ENCODE measurements at places on chromosomes 13 and 19. TPM values are rescaled to one million over a fixed set of nuclear protein-coding genes. Genes with fewer than 3 reads are reported as not detected.
A peak's percentile ranks its signal among the peaks of the same experiment; 100 is the strongest.

CGB2 gene
- 0.26 TPM for total RNA-seq

RXFP2 gene
- total RNA-seq = not detected

FGF22 gene
- not detected for total RNA-seq

- DNase-seq = no peak
These were observed at the start of gene ACP5 for GRCh38 chr19:11577451-11578257. Gene ACP5 (minus strand): TSS chr19:11577645. CDS start chr19:11577317, 328 bp downstream.

DNA sequence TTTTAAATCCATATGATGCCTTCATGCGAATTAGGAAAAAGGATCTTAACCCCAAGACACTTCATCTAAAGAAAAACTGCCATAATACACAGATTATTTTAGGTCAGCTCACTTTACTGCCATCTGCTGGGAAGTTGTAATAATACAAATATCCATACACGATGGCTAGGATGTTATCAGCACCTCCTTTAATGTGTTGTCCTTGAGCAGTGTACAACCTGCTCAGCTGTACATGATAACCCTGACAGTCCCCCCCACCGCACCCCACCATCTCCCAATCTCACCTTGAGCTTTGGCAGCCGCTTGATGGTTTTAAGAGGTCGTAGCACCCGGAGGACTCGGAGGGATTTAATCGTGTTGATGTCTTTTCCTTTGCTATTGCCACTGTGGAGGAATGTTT lies 112.2 kb downstream of the IER2 start:
- peak; percentile 41 for DNase-seq

- no peak for DNase-seq
These were observed 28.0 kb upstream of the SLC15A1 start for GRCh38 chr13:98780451-98780850.

- DNase-seq = no peak
These were observed 5.3 kb downstream of the FGF21 start for GRCh38 chr19:48760504-48761205.

BIVM gene
- 19.7 TPM for total RNA-seq

LHB gene
- not detected for total RNA-seq

DNA sequence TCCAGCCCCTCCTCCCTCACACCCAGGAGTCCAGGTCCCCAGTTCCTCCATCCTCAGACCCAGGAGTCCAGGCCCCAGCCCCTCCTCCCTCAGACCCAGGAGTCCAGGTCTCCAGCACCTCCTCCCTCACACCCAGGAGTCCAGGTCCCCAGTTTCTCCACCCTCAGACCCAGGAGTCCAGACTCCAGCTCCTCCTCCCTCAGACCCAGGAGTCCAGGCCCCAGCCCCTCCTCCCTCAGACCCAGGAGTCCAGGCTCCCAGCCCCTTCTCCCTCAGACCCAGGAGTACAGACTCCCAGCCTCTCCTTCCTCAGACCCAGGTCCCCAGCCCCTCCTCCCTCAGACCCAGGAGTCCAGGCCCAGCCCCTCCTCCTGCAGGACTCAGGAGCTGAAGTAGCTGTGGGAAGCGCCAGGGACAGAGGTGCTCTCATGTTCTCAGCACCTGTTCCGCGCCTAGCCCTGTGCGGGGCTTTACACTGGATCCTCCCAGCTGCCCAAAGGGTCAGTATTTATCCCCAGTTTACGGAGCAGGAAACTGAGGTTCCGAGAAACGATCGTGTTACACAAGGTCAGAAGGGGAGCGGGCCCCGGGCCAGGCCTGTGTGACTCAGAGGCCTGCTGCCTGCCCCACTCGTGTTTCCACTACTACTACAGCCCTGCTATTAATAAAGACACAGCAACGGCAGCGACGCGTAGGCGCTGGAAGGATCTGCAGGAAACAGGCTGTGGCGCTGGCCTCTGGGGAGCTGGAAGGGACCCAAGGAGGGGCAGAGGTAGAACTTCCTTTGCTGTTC lies 1.7 kb upstream of the SBK3 start:
- DNase-seq = peak; percentile 25

NLRP9 gene
- total RNA-seq = not detected

DNA sequence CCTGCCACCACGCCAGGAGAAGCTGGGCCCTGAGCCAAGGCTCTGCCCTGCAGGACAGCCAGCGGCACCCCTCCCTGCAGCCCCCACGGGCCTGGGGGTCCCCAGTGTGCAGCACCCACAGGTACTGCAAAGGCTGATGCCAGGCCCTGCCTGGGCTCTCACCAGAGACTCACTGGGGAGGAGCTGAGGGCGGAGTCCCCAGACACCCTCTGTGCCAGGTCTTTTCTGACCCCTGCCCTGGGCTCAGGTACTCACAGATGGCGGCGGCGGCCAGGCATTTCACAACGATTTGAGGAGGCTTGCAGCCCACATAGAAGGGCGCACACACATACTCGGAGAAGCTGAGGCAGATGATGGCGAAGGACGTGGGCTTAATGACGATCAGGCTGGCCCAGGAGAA lies 5.7 kb downstream of the SLC7A9 start:
- no peak for DNase-seq

DNA sequence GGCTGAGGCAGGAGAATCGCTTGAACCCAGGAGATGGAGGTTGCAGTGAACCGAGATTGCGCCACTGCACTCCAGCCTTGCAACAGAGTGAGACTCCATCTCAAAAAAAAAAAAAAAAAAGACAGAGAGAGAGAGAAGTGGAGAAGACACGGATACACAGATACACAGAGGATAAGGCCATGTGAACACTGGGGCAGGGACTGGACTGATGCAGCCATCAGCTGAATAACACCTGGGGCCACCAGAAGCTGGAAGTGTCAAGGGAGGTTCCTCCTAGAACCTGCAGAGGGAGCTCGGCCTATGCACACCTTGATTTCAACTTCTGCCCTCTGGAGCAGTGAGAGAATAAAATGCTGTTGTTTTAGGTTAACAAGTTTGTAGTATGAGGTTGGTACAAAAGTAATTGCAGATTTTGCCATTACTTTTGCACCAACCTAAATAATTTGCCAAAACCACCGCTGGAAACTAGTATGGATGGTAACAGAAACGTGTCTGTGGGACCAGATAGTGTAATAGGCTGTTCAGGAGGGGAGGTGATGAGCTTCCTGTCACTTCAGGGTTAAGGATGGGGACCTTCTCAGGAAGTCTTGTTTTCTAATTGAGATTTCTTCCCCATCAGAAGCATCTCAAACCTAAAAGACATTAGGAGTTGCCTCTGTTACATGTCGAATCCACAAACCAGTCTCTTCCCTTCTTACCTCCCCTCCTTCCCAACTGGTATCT lies 36.4 kb upstream of the IGSF23 start:
- DNase-seq = no peak

DNA sequence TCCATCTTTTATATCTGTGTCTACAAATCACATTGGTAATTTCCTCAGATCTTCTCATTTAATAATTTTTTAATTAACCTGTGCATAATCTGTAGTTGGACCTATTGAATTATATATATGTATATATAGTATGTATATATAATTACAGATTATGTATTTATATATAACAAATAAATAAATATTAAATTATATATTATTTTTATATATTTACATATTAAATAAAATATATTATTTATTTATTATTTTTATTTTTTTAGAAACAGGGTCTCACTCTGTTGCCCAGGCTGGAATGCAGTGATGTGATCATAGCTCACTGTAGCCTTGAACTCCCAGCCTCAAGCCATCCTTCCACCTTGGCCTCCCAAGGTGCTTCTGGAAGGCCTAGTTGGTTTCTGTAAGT lies 197.9 kb downstream of the FGF9 start:
- DNase-seq = no peak

DNA sequence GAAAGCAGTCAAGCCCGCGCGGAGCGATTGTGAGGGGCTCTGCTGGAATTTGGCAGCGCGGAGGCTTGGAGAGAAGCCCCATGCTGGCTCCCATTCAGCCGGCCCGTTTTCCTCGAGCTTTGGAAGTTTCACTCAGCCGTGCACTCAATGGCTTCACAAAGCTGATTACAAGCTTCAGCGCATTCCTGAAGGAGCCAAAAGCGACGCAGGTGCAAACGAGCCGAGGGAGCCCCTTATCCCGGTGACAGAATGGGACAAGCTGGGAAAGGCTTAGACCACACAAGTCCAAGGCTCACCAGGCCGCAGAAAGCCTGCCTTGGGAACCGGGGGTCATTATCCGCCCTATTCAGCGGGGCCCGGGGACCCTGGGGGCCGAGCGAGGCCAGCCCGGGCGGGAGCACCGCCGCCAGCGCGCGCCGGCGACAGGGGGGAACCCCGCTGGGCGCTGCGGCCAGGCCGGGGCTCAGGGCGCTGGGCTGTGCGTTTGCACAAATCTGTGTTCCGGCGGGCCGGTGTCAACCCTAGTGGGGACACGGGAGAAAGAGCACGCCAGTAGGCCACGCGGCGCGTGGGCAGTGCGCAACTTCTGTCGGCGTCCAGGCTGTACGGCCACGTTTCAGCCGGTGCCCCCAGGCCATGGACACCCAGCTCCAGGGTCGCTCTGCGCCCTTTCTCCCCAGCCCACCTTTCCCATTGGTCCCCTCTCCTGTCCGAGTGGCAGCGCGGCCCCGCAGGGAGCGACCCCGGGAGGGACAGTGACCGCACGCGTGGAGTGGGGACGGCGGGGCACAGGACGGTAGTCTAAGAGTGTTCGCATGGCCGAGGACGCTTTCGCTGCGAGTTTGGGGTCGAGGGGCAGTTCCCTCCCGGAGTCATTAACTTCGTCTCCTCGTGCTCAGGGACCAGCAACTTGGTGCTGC lies 37.3 kb downstream of the SOX1 start:
- DNase-seq = no peak

DNA sequence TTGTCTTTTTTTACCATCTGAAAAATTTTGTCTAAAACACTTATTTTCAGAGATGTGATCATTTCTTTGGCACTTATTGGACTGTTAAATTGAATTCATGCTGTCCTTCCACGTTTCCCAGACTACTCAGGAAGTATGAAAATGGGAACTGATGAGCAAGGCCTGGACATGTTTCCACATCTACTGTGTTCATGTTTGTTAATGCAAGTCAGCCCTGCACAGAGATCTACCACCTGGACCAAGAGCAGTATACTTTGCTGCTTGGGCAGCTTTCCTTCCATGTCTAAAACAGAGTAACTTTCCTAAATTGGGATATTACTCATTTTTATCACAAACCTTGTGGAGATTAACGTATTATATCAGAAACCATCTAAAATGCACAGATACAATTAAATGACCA lies 687.4 kb downstream of the DIAPH3 start:
- DNase-seq = no peak

DNA sequence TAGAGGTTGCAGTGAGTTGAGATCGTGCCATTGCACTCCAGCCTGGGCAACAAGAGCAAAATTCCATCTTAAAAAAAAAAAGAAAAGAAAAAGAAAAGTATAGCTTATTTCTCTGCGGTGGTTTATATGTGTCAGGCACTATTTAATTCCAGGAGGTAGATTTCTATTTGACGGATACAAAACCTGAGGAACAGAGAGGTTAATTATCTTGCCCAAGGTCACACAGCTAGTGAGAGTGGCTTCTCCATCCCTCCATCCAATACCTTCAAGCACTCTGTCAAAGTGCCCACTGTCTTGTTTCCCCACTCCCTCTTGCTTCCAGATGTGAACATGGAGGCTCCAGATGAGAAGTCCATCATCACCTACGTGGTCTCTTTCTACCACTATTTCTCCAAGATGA lies 34.8 kb downstream of the SPTBN4 start:
- DNase-seq = no peak

IGLON5 gene
- not detected for total RNA-seq

DNA sequence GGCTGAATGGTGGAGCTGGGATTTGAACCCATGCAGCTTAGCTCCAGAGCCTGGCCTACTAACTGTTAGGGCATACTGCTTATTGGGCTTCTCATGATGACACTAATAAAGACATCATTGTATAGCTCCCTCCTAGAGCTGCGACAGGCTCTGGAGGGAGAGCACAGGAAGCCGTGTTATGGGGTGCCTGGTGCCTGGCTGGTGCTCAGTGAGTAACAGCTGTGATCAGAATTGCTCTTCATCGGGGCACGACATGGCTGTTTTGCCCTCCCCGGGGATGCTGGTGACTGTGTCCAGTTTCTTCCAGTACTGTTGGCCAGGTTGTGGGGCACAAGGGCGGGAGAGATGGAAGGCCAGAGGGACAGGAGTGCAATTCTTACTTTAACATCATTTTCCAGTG lies 5.1 kb downstream of the LYPD5 start:
- DNase-seq = no peak

ZNF471 gene
- 1.6 TPM for total RNA-seq

DNA sequence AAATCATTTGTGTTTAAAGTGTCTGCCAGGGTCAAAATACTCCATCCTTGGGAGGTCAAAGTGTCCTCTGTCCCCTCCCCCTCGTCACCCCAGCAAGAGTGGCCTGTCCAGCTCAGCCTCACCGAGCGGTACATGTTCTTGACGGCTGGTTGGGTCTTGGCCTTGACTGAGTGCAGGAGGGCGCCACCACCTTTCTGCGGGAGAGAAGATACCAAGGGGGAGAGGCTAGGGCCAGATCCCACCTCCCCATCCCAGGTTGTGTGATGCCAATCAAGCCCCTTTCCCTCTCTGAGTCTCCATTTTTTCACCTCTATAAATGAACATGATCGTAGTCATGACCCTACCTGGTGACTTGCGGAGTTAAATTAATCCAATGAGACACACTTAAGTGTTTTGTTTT lies 6.1 kb downstream of the CRB3 start:
- no peak for DNase-seq

GRCh38 chr19:39171479-39172465 lies 25.0 kb upstream of the NCCRP1 start:
- DNase-seq = no peak

SERPINE3 gene
- total RNA-seq = not detected

DNA sequence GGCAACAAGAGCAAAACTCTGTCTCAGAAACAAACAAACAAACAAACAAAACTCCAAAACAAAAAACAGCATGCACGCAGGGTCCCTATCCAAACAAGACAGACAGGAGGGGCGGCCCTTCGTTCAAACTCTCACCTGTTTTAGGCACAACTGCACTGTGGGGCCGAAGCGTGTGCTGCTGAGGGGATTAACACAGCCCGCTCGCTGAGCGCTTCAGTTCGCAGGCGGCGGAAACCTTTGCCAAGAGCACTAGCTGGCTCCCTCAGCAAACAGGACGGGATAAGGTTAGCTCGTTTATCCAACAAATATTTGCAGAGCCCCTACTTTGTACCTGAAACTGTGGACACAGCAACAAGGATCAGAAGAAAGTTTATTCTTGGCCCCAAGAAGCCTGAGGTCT lies 1.6 kb upstream of the ADPRHL1 start:
- no peak for DNase-seq

DNA sequence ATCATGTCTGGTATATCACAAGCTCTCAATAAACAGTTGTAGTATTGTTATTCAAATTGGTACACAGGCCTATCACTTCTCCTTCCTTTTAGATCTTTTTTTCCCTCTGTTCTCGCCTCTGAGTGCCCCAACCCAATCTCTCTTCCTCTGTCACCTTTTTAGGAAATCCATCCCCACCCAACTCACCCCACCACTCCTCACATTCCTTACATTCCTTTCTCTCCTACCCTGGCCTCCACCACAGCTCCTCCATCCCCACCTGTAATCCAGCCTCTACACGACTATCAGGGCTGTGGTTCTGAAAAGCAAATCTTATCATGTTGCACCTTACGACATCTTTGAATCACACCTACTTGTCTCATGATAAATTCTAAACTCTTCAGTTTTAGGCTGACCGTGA lies 545.4 kb upstream of the GPC6 start:
- DNase-seq = no peak
